Naive thymus-derived CD4-positive, alpha-beta T cell (primary cell): ENCODE measurements at places on chromosomes 1 and 21.
A peak's percentile ranks its signal among the peaks of the same experiment; 100 is the strongest.

DNA sequence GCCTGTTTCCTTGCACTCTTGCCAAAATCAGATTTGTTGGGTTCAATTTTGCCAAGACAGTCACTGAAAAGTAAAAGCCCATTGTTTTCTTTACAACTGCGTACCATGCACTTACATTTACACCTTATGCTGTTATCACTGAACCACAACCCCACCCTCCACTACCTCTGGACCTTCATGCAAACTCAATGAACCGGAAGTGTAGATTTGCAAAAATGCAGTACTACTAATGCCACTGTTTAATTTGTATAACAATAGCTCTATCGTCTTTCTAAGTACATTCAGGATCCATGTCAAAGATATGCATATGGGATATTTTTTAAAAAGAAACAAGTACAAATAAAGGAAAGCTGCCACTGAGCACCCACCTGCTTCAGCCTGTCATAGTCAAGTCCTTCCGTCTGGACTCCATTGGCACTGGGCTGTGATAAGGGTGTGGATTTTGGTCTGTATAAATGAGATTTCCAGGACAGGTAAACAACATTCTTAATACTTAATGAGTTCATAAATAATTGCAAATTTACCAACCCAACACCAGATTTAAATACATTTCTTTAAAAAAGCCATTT is 72.9 kb upstream of the LBR start:
- DNase-seq, result no peak

- DNase-seq, result no peak
Measured at GRCh38 chr1:221994274-221994698, 252.4 kb upstream of the DUSP10 start.

DNA sequence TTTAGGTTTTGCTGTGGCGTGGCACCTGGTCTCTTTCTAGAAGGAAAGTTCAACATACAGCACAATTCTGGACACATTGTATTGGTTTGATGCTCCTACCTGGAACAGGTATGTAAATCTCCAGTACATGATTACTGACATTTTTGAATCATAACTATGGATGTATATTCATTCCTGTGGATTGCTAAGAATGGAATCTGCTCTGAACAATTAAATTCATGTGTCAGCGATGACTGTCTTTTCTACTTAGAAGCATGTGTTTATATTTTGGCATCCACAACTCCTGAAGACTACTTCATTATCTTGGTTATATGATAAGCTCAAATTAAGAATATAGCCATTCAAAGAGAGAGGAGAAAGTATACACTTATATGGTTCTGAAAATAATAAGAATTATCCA is 291.8 kb downstream of the CHRM3 start:
- DNase-seq, result no peak

- DNase-seq, result no peak
Measured at GRCh38 chr1:167456926-167457325, 61.4 kb downstream of the CD247 start.

DNA sequence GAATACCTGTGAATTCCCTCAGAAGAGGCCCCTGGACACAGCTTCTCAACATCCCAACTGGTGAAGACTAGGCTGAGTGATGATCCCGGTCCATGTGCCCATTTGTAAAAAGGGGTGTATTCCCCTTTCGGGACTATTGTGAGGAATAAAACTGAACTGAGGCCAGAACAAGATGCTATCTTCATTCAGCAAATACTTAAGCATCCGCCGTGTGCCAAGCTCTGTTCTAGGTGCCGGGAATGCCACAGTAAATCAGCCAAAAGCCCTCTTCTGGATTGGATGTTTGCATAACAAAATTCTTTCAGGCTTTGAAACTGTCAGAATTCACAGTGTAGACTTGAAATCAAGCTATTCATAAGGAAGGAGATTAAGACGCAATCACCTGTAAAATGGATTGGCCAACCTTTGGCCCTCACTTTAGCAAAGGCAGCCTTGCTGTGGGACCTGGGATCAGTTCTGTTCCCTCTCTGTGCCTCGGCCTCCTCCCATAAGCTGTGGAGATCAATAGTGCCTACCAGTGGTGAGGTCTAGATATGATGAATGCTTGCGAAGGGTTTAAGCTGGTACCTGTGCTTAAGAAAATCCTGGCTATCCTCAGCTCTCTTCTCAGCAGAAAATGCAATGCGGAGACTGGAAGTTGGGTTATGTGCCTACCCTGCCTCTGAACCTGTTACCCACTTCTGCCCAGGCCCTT is 1.8 kb downstream of the ALPL start:
- DNase-seq, result no peak

GRCh38 chr1:20008391-20008841 is 29.0 kb upstream of the PLA2G2A start:
- DNase-seq, result no peak

DNA sequence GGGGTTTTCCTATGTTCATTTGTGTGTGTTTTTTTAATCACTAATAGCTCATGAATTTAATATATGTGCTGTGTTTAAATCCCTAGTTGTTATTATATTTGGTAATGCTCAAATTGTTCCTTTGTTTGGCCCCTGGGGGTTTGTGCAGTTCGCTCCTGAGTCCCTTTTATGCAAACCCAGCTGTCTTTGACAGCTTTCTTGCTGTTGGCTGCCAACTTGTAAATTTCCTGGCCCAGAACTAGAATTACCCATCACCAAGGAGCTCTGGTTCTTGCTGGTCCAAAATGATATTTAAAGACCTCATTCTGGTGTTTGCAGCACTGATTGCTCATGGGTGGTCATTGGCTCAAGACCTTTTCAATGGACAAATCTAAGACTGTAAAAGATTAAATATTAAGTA is 39.6 kb upstream of the PGBD5 start:
- no peak for DNase-seq

GRCh38 chr1:48680411-48681035 is 96.2 kb downstream of the BEND5 start:
- DNase-seq, result no peak

GRCh38 chr1:115805597-115805996 is 35.3 kb downstream of the NHLH2 start:
- no peak for DNase-seq

DNA sequence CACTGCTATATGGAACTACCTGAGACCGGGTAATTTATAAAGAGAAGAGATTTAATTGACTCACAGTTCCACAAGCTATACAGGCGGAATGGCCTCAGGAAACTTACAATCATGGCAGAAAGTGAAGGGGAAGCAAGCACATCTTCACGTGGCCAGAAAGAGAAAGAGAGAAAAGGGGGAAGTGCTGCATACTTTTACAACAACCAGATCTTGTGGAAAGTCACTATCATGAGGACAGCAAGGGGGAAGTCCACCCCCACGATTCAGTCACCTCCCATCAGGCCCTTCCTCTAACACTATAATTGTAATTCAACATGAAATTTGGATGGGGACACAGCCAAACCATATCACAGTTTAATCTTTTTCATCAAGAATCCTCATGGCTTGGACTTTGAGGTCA is 339.2 kb upstream of the AJAP1 start:
- no peak for DNase-seq

DNA sequence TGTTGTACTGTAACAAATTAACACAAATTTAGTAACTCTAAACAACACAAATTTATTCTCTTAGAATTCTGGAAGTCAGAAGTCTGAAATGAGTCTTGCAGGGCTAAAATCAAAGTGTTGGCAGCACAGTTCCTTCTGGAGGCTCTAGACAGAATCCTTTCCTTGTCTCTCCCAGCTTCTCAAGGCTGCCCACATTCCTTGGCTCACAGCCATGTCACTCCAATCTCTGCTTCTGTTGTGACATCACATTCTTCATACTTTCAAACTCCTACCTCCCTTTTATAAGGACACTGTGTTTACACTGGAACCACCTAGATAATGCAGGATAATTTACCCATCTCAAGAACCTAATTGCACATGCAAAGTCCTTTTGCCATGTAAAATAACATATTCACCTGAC is 225.0 kb upstream of the PRMT6 start:
- DNase-seq, result no peak

DNA sequence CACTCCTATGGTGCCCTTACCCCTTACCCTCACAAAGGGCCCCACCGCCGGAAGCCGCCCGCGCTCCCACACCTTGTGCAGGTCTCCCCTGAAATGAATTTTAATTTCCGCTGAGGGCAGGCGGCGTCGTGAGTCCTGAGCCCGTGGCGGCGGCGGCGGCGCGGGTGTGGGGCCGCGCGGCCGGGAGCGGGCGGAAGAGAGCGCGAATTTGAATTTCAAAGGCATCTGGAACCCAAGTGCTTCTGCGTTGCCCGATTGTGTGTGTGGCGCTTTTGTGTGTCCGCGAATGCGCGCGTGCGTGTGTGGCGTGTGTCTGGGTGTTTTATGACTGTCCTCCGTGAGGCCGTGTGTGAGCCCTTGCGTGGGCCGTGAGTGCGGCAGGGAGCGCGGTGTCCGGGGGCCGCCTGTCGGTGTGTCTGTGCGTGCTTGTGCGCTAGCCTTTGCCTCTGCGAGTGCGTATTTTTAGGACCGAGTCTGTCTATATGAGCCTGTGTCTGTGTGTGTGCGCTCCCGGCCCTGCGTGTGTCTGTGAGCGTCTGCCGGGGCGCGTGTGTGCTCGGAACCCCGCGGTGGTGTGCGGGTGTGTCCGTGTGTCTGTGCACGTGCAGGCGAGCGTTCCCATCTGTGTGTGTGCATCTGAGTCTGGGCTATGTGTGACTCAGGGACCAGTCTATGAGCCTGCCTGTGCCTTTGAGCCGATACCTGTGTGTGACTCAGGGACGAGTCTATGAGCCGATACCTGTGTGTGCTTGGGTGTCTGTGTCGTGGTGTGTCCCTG is 7.9 kb upstream of the ADGRB2 start:
- DNase-seq, result peak; percentile 37
